ENCODE measurements at places on chromosomes 4 and X. TPM values are rescaled to one million over a fixed set of nuclear protein-coding genes. Genes with fewer than 3 reads are reported as not detected.

GAGE12H gene
- not detected for total RNA-seq

DNA sequence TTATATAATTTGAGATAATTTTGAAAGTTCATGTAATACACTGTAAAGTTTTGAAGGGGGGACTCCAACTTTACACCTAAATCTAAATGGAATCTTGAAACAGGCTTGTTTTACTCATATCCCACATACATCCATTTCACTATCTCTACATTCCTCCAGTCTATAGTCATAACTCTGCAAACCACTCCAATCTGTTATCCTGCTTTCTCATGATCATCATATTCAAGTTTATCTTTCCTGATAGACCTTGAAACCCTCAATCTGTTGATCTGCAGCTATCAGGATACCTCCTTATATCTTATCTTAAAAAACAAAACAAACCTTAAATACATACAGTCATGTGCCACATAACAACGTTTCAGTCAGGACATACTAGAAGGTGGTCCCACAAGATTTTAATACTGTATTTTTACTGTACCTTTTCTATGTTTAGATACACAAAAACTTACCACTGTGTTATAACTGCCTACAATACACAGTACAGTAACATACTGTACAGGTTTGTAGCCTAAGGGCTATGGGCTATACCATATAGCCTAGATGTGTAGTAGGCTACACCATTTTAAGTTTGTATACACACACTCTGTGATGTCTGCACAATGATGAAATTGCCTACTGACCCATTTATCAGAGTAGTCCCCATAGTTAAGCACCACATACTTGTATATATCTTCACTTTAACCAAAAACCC, 14.0 kb downstream of the CHIC2 start:
- no peak overlapping the region for H3K27ac ChIP-seq
- no peak for DNase-seq
- H3K4me3 ChIP-seq = no peak overlapping the region
- H3K4me1 ChIP-seq = no peaks in the 10 kb centered on the region

DNA sequence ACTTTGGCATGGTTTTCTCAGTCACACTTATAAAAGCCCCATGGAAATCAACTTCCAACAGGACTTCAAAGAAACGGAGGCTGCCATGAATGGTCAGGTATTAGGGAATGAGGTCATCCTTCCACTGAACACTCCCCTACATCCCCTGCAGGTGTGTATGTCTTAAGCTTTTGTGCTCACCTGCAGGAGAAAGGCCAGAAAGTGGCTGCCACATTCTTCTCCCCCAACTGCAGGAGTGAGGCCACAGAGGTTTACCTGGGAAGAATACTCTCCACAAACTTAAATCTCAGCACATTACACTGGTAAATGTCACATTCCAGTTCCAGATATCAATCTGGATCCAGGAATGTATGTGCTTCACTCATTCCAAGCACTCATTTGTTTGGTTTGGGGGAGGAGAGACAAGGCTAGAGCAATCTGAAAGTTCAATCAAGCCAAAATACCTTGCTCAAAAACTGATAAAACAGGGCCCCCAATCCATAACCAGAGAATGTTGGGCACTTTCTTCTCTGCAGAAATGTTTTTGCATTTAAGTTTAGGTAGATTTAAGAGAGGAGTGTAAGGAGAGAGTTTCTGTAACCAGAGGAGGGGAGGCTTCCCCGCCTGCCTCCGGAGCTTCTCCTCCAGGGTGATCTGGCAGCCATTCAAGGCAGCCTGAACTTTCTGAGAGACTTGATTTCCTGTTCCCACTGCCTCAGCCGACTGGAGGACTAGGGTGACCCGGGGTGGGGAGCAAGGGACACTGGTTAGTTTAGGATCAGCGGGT, 15.4 kb downstream of the FAM9C start:
- no peaks in the 10 kb centered on the region for H3K4me1 ChIP-seq
- H3K27ac ChIP-seq = peak overlapping the region; percentile 72
- H3K4me3 ChIP-seq = no peak overlapping the region
- no peaks in the 10 kb centered on the region for H3K27me3 ChIP-seq
- no peaks in the 10 kb centered on the region for H3K36me3 ChIP-seq
- peak; percentile 68 for DNase-seq

PRDM5 gene
- 9.3 TPM for total RNA-seq

RNF212 gene
- total RNA-seq = 2.5 TPM

RHOH gene
- total RNA-seq = 2.6 TPM

DNA sequence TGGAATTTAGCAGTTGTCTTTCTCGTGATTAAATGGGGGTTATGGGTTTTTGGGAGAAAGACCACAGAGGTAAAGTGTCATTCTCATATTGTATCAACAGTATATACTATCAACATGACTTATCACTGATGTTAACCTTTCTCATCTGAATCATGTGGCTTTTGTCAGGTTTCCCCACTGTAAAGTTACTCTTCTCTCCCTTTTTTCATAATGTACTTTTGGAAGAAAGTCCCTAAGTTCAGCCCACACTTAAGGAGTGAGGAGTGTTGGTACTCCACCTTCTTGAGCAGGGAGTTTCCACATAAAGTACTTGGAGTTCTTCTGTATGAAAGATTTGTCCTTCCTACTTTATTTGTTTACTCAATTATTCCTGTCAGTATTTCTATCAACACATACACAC, 169.9 kb downstream of the ZNF330 start:
- H3K27ac ChIP-seq = no peak overlapping the region

DNA sequence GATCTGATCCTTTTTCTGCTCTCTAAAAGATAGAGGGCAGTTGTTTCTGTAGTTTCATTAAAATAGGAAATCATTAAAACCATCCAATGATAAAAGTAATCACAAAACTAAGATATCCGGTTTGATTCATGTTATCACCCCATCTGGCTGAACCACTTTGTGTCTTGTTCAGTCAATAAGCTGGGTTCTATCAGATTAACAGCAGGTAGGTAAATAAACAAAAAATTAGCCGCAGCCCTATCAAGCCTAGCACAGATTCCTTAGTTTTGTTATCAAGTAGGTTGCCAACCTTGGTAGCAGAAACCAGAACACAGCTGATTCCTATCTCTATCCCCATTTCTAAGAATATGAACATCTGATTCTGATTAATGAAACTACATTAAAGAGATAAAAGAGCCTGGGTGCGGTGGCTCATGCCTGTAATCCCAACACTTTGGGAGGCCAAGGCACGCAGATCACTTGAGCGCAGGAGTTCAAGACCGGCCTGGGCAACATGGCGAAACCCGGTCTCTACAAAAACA, 118.6 kb upstream of the PLAC1 start:
- H3K4me1 ChIP-seq = no peaks in the 10 kb centered on the region
- H3K27ac ChIP-seq = no peak overlapping the region
- no peaks in the 10 kb centered on the region for H3K36me3 ChIP-seq
- H3K27me3 ChIP-seq = no peaks in the 10 kb centered on the region
- no peak for DNase-seq
- H3K4me3 ChIP-seq = no peak overlapping the region

TREX2 gene
- not detected for total RNA-seq

DNA sequence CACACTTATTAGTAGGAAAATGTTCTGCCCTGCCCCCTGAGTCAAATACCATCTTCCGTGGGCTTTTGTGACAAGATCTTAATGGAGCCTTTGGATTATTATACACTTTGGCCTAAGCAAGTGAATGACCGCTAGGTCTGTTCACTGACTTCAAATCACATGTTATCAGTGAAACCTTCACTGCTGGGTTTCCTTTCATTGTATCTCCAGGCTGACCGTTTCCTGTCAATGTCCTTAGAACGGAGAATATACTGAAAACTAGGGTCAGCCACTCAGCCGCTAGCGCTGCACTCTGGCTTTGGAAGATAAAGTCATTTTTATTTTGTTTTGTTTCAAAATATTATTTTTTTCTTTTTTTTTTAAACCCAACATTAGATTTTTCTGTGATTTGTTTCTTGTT, 107.0 kb upstream of the TLL1 start:
- no peak overlapping the region for H3K4me3 ChIP-seq
- no peaks in the 10 kb centered on the region for H3K27me3 ChIP-seq
- DNase-seq = no peak
- no peaks in the 10 kb centered on the region for H3K36me3 ChIP-seq

DNA sequence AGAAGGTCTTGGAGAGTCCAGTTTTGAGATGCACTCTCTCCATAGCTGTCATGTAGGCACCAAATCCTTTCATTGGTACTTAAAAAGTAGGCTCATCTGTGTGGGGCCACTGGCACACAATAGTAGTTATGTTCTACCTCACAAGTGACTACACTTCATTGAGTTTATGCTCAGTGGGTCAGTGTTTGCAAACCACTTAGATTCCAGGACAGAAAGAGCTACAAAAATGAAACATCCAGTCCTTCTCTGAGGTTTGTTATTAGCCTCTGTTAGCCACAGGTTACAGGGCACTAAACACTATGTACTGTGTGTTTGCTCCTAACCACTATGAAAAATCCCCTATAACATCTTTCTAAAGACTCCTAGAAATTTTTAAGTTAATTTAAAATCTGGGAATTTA, 13.8 kb downstream of the RAB28 start:
- H3K27me3 ChIP-seq = no peaks in the 10 kb centered on the region
- no peak for DNase-seq
- H3K27ac ChIP-seq = no peak overlapping the region

GRCh38 chr4:94537921-94538628, 86.3 kb downstream of the PDLIM5 start:
- no peak overlapping the region for H3K4me3 ChIP-seq
- no peaks in the 10 kb centered on the region for H3K27me3 ChIP-seq
- DNase-seq = no peak
- H3K27ac ChIP-seq = no peak overlapping the region

GRCh38 chr4:118746251-118746919, 61.2 kb downstream of the METTL14 start:
- H3K27ac ChIP-seq = no peak overlapping the region
- no peaks in the 10 kb centered on the region for H3K36me3 ChIP-seq
- no peak for DNase-seq
- no peaks in the 10 kb centered on the region for H3K4me1 ChIP-seq

MAGEC3 gene
- total RNA-seq = not detected

TACC3 gene
- 20.6 TPM for total RNA-seq

Data from colonic mucosa (tissue), 4 donors.